ENCODE measurements at places on chromosomes 12 and 14.

DNA sequence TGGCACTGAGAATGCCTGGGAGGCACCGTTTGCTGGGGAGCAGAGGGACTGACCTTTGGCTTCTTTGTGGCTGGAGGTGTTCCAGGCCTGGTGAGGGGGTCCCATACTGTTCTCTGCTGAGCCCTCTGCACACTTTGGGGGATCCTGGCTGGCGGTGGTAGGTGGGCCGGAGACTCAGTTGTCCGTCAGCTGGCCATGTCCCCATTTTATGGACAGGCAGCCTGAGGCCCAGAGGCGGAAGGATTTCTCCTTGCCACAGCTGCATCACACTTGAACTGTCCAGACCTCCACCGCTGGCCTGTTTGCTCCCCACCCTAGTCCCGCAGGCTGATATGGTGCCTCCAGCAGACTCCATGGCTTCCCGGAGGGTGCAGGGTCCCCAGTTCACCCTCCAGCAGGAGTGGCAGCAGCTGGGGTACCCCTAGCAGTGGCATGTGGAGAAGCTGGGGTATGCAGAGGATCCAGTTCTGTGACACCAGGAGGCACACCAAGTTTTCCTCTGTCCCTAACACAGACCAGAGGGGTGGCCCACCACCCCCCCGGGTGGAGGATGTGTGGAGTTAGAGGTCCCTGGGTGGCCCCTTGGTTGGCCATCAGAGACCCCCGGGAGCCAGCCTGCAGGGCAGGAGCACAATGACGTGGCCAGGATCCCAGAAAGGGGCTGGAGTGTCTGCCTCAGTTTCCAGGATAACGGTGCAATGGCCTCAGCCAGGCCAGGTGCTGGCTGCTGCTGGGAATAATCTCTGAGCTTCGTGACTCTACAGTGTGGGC is 14.8 kb downstream of the SLC25A29 start:
- DNase-seq: no peak

DNA sequence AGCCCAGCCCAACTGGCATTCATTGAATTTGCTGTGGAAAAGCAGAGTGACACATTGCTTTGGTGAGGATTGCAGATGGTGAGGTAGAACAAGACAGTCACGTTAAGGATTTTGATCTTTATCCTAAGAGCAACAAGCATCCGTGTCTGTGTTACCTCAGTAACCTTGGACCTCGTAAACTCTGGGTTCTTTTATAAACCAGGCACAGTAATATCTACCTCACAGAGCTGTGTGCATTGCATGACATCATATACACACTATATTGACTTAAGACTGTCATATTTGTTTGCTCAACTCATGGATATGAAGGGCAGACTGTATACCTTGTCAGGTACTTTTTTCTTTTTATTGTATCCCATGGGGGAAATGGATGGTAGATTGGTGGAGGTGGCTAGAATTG is 156.2 kb downstream of the ETV6 start:
- no peak for DNase-seq

DNA sequence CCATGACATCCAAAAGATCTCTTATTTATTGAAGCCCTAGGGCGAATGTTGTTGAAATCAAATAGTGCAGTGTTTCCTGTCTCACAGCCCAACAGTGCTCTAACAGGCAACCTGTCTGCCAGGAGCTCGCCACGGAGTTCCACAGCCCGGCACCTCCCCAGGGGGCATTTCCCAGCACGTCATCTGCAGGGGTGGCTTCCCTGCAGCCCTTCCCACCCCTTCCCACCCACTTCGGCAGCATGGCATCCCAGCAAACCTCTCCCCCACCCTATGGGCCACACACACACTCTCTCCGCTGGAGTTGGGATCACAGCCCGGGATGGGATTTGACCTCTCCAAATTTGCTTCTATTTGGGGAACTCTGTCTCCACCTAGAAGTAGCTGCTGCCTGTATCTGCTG is 62.7 kb upstream of the C14orf180 start:
- DNase-seq: no peak

GRCh38 chr12:96397756-96398423 is 2.3 kb downstream of the CDK17 start:
- DNase-seq: peak; percentile 41

- no peak for DNase-seq
Measured at GRCh38 chr14:36996857-36997590, 175.4 kb downstream of the SLC25A21 start.

DNA sequence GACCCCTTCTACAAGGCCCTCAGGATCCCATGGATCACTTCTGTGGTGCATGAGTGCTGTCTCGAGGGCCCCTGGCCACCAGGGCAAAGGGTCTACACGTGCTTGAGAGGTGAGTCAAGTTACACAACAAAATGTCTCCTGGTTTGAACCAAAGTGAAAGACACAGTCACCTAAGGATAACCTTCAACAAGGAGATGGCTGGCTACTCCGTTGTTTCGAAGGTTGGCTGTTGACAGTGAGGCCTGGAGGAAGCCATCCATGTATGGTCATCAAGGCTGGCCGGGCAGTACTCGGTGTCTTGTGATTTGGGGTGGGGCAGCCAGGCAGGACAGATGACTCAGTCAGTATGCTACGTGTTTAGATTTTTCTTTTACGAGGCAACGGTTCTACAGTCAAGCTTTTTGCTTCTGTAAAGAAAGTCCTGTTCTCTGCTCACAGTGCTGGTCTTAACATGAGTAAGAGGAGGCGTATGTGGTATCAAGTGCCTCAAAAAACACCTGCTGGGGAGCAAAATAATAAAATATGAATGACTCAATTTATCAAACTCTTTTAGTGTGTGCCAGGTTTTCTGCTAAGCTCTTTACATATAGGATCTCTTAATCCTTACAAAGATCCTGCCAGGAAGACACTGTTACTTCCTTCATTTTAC is 18.0 kb upstream of the NT5DC3 start:
- peak; percentile 92 for DNase-seq

GRCh38 chr14:72889366-72889765 is 4.5 kb downstream of the DPF3 start:
- DNase-seq: no peak

DNA sequence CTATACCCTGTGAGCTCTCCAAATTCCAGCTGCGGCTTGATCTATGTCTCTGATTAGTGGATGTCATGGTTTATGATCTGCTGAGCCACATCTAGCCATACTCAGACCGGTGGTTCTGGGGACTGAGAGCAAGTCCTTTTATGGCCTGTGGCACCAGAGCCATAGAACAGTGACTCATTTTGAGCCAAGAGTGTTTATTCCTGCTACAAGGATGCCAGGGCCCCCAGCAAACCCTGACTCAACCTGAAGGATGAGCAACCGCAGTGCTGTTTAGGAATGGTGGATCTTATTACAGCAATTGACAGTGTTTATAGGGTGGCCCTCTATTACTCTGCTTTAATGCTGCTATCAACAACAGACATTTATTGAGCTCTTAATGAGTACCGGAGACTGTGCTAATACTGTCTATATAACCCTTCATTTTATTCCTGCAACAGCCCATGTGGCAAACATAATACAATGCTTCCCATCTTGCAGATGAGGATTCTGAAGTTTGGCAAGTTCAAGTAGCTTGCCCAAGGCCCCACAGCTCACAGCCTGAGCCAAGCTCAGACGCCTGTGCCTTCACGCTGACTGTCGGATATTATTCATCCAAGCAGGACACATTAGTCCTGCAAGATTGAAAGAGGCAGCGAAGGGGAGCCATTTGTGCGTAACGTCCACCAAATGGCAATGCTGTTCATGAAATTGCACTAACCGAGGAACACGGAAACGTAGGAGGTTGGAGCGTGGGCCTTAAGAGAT is 273.6 kb upstream of the PWP1 start:
- peak; percentile 59 for DNase-seq

- no peak for DNase-seq
Measured at GRCh38 chr12:19872621-19873540, 433.6 kb downstream of the AEBP2 start.

GRCh38 chr12:96271469-96272199 is 77.5 kb downstream of the ELK3 start:
- DNase-seq: no peak

DNA sequence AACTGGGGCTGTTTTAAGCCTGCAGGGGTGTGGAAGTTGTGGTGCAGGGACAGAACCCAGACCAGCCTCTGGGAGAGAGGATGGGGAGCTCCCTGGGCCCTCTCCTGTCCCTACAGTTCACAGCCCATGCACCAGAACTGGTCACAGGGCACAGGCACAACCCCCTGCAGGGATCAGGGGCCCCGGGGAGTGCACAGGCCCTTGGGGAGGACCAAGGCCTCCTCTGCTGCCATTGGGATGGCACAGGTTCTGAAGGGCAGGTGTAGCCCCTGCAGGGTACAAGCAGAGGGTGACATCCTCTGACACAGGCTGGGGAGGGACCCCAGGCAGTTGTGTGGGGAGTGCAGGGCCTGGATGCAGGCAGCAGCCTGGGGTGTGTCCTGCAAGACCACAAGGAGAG is 66.4 kb upstream of the SFSWAP start:
- DNase-seq: no peak

DNA sequence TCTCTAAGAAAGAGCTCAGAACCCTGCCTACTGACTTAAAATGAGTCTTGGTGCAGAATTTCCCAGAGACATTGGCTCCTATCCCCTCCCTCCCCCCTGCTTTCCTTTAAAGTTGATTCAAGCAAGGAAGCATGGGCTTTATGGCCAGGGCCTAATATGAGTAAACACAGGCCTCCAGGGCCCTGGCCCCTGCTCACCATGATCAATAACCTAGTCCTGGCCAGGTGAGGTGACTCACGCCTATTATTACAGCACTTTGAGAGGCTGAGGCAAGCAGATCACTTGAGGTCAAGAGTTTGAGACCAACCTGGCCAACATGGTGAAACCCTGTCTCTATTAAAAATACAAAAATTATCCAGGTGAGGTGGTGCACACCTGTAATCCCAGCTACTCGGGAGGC is 165.1 kb upstream of the TMCC3 start:
- DNase-seq: no peak

GRCh38 chr12:49086116-49086515 is 8.5 kb downstream of the DHH start:
- DNase-seq: peak; percentile 49

GRCh38 chr12:52604859-52605258 is 3.6 kb upstream of the KRT72 start:
- no peak for DNase-seq

DNA sequence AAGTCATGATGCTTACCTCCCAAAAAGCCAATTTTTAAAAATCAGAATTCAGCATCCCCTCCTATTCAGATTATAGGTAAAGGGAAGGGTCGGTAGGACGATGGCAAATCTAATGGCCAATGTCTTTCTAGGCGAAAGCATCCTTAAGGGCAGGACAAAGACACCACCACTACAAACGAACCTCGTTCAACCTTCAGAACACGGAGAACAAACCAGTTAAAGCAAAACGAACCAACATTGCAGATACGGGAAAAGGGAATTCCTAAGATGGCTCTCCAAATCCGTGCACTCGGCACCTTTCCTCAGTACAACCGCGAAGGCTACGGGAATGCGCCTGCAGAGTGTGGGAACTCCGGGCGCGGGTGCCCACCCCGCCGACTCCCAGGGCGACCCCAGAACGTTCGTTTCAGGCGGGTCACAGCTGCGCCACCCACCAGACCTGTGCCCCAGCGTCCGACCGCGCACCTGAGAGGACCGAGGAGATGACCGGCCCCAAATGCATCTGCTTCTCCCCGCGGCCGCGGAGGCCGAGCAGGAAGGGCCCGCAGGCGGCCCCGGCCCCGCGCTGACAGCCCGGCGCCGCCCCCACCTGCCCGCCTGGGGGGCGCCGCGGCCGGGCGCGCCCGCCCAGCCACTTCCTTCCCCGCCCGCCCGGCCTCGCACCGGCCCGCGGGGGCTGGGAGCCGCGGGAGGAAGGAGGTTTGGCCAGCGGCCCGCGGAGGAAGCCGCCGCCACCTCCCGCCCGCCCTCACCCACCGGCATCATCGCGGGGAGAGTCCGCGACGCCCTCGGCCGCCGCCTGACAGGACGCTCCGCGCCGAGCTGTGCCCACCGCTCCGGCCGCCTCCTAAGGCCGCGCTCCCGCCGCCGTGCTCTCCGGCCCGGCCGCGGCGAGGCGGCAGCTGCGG is 578 bp downstream of the PPP1R13B start:
- no peak for DNase-seq

- DNase-seq: no peak
Measured at GRCh38 chr12:125203145-125203765, 138.0 kb downstream of the AACS start.

DNA sequence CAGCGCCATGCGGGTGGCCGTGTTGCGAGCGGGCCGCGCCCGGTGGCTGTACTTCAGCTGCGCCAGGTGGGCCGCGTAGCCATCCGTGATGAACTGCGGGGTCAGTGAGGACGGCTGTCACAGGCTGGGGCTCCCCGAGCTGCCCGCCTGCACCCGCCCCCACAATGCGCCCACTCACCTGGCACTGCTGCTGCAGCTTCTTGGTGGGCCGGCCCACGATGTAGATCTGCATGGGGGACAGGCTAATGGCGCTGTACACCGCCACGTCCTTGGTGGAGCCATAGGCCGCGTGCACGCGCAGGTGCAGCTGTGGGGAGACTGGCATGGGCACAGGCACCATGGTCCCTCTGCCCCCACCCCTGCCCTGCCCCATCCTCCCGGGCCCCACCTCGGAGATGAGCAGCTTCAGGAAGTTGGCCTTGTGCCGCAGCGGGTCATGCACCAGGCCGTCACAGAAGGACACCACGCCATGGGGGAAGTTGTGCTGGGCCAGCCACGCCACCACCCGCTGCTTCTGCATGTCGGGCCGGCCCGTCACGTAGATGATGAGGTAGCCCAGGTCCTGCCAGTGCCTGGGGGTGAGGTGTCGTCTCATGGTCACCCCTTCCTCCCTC is 5.9 kb downstream of the ARL6IP4 start:
- no peak for DNase-seq

DNA sequence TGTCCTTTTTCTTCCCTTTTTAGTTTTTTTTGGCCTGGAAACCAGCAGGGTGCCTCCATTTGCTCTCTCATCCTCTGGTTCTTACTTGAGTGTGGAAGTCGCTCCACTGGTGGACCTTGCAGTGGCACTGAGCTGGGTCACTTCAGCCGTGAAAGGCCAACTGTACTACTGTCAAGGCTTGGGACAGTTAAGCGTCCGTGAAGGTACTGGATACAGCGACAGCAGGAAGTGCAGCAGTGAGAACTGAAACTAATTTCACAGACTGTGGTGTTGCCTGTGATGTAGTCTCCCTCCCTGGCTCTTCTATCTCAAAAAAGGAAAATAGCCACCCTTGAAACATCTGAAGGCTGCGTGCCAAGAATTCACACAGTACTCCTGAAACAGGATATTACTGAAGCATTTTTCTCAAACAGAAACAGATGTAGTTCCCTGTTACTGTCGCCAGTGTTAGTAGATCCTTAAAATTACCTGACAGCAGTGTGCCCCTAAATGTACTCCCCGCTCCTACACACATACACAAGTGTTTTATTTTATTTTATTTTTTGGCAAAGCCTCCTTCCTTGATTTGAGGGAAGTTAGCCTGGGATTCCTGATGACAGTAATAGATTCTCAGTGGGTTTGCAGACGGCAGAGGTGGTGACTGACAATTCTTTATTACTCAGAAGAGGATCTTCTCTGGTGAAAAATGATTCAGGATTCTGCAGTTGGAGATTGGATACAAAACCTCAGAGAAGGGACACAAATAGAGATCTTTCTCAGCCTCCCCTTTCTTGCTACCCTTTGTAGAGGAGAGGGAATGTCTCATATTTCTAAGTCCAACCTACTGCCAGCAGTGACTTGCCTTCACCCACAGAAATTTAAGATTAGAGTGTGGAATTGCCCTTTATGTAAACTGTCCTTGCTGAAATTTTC is 4.4 kb downstream of the SUSD6 start:
- DNase-seq: peak; percentile 82
